Omental fat pad (tissue), 4 donors: ENCODE measurements at places on chromosomes 4 and X. TPM values are rescaled to one million over a fixed set of nuclear protein-coding genes. Genes with fewer than 3 reads are reported as not detected.

- no peak for DNase-seq
These were observed 56.6 kb downstream of the ANAPC10 start for GRCh38 chr4:145041378-145041777.

DNA sequence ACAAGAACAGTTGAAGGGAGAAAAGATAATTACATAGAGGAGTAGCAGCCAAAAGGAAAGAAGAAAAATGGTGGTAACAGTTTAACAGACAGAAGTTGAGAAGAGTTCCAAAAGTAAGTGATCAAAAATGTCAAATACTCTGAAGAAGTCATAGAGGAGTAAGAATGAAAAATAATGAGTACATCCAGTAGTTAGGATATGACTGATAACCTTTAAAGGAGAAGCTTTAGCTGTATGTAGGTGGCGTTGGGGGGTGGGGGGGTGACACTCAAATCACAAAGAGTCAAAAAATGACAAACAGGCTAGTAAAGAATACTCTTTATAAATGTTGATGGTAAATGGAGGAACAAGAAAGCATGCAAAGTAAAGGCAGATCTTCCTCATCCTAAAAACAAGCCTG lies 40.6 kb downstream of the RAB33A start:
- DNase-seq = no peak

- DNase-seq = no peak
These were observed 219.6 kb downstream of the GRXCR1 start for GRCh38 chr4:43112139-43112538.

DNA sequence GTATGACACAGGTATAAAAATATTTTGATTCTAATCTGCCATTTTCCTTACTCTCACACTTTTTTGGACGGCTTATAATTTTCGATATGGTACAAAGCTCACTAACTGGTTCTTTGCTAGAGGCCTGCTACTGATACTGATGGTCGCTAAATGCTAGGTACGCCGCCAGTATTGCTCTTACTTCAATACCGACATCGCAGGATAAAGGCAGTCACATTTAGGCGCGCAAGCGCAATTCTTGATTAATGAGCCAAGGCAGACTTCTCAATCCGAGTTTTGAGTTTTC lies 557 bp upstream of the USP38 start:
- no peak for DNase-seq

MSL3 gene
- total RNA-seq = 17.0 TPM

KLHL13 gene
- 2.2 TPM for total RNA-seq
